ENCODE measurements at places on chromosomes 13 and 19. TPM values are rescaled to one million over a fixed set of nuclear protein-coding genes. Genes with fewer than 3 reads are reported as not detected.

The ATCAY gene
- total RNA-seq: under 0.01 TPM

The ZNF415 gene
- total RNA-seq: 3.7 TPM

The KCNN4 gene
- 1.0 TPM for total RNA-seq

The VSTM2B gene
- total RNA-seq: not detected

The ZNF569 gene
- 7.3 TPM for total RNA-seq
